ENCODE measurements at places on chromosomes 6 and 20.

DNA sequence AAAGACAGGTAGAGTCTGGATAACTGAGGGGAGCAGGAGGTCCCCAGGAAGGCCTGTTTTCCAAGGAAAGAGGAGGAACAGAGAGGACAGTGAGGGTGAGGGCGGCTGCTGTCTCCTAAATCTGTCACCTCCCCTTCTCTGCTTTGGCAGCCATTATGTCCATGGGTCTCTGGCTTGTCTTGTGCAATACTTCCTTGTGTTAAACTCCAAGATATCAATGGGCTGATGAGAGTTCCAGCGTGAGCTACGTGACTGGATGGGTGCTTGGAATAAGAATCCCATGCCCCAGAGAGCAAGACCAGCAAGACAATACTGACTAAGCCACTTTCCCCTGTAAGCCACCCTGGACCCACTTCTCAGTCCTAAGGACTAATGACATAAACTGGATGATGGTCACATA is 26.3 kb upstream of the DNAAF9 start:
- no peak for DNase-seq

- no peak for DNase-seq
Measured at GRCh38 chr6:116633685-116634084, 17.4 kb downstream of the RSPH4A start.

DNA sequence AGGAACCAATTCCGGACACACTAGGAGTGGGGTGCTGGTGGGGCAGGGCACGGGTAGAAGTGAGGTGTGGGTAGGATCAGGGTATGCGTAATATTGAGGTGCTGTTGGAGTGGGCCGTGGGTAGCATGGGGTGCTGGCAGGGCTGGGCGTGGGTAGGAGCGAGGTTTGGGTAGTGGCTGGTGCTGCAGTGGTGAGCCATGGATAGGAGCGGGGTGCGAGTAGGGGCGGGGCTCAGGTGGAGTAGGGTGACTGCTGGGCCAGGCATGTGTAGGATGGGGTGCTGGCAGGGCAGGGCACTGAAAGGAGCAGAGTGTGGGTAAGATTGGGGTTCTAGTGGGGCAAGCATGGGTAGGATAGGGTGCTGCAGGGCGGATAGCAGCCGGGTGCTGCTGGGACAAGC is 114.2 kb upstream of the DUSP22 start:
- DNase-seq, result no peak

DNA sequence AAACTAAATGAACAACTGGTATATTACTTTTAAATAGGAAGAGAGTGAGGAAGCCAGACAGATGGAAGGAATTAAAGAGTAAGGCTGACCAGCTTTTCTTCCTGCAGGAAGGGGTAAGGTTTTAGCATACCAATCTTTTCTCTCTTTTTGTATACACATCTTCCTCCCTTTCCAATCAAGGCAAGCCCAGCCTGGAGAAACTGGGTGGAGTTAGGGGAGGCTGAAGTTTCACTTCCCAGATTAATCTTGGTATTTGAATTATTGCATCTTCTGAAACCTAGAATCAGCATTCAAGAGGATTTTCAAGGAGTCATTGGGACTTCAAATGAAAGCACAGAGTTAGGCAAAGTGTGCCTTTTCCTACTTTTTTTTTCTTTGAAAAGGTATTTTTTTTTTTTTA is 33.1 kb downstream of the TMEM14A start:
- no peak for DNase-seq

GRCh38 chr20:8656335-8656734 is 412.6 kb upstream of the PLCB4 start:
- no peak for DNase-seq

DNA sequence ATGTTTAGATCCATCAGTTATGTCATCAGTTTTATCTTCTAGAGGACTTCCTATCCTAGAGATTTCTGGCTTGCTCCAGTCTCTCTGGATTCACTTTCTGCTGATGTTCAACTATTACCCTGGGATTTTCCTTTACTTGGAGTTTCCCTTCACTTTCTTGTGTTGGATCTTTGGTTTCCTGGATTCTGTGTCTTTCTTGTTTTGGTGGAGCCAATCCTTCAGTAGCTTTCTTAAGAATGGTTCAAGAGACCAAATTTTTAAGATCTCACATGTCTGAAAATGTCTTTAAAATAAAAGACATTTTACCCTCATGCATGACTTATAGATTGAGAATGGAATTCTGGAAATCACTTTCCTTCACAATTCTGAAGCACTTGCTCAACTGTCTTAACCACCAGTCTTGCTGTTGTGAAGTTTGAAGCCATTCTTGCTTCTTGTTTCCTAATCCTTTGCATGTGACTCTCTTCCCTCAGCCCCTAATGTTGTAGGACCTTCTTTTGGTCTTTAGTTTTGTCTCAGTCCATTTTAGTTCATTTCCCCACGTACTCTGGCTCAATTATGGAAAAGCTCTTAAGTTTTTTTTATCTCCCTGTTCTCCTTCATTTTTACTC is 87.9 kb downstream of the ARID1B start:
- DNase-seq, result no peak

DNA sequence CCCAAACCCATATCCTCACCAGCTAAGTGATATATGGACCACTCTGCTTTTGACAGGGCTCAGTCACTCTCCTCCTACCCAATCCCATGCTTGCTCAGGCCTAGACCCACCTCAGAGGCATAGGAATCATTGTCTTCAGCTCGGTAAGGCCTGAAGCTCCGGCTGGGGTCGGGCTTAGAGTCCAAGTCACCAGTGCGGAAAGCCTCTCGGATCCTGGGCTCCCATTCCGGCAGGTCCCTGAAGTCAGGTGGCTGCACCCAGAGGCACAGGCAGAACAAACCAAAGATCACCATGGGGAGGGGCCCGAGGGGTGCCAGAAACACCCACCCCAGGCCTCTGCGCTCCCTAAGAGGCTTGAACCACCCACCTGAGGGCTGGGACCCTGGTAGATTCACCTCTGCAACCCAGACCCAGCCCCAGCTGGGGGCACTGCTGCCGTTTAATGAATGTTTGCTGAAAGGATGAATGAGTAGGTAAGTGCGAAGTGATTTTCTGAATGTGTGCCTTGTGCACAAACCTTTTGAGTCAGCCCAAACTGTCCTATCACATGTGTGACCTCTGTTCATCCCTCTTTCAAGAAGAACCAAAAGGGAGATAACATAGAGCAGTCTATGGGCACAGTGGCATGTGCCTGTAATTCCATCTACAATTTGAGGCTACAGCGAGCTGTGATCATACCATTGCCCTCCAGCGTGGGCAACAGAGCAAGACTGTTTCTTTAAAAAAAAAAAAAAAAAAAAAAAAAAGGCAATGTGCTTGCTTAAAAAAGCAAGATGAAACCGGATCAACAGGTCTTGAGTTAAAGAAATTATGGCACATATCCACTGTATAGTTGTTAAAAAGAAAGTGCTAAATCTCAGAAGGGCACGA is 39.3 kb upstream of the DSN1 start:
- DNase-seq, result no peak

DNA sequence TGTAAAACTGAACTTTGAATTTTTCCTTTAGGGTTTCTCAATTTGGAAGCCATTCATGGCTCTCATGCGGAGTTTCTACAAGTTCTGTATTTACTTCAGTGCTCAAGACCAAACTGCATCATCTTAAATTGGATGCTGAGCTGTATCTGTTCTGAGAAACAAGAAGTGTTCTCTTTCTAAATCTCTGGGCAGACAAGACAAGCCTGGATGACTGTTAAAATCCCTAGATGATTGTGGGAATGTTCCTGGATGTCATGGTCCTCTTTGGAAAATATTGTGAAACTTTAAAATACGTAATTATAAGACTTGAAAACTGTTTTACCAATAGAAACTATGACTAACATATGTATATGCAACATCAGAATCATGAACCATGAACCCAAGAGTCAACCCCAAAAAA is 6.2 kb upstream of the GCM1 start:
- no peak for DNase-seq

DNA sequence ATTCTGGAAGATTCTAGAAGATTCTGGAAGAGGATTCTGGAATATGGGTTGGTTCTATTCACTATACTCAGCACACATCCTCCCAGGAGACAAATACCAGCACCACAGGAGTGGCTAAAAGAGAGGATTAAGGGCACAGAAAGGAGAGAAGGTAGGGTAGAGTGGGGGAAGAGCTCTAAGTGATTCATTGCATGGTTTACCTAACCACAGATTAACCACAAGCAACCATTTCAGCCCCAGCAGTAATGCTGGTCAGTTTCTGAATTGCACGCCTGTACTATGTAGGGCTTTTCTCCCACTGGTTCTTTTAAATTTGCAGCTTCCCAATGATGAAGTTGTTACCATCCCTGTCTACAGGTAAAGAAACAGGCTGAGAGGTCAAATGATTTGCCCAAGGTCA is 192.7 kb upstream of the PMEPA1 start:
- no peak for DNase-seq

- DNase-seq, result no peak
Measured at GRCh38 chr20:59084041-59084850, 41.7 kb upstream of the PRELID3B start.

DNA sequence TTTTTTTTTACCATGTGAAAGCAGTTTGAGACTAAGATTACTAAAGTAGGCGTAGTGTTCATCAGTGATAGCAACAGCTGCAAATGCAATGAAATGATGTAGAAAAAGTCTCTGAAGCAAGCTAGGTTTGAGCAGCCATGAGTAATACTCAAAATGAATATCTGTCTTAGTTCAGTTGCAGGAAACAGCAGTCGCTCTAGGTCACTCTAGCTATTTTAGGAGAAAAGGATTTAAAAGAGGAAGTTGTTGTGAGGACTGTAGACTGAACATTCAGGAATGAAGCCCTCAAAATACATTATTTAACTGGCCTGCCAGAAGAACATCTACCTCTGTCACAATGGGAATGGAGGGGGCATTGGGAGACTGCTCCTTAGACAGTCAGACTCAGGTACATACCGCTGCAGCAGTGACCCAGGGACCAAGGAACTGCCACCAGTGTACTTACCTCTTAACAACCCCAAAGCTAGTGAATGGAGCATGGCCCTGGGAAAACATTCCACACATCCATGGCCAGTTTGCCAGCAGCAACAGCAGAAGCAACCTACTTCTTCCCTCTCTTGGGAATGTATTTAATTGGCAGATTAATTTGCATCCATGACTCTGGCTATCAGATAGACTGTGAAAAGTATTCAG is 243.0 kb upstream of the KHDRBS2 start:
- no peak for DNase-seq

- no peak for DNase-seq
Measured at GRCh38 chr6:122207794-122208193, 191.7 kb upstream of the HSF2 start.

DNA sequence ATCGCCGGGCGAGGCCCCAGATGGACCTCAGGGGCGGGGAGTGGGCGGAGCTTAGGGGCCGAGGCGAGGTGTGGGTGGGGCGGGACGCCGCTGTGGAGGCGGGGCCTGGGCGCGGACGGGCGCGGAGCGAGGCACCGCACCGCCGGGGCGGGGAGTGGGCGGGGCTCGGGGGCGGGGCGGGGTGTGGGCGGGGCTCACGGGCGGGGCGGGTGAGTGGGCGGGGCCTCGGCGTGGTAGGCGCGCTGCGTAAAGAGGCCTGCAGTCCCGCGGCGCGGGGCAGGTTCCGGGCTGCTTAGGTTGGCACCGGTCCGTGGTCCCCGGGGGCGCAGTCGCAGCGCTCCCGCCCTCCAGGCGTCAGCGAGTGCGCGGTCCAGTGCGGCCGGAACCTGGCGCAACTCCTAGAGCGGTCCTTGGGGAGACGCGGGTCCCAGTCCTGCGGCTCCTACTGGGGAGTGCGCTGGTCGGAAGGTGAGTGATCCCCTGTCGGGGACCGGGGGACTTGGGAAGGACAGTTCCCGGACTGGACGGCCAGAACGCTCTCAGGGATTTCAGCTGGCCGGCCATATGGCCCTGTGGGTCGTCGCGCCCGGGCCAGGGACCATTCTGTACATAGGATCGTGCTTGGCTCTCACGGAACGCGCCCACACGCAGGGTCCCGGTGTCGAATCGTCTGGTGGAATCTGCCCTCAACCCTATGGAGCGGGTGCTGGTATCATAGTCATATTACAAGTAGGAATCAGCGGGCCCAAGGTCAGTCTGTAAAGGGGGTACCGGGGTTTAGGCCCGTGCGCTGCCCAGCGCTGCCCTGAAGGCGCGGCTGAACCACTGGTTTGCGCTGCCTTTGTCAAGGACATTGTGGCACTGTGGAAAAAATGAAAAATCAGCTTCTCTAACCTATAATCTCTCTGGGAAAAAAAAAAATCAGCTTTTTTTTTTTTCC is at the start of gene NQO2:
Gene NQO2 (plus strand): TSS at position 277 of the 940 bp plus-strand sequence. CDS start 6,659 bp downstream, outside the sequence.
- DNase-seq, result peak; percentile 90

GRCh38 chr6:27375613-27376079 is 12.9 kb upstream of the ZNF391 start:
- DNase-seq, result no peak

DNA sequence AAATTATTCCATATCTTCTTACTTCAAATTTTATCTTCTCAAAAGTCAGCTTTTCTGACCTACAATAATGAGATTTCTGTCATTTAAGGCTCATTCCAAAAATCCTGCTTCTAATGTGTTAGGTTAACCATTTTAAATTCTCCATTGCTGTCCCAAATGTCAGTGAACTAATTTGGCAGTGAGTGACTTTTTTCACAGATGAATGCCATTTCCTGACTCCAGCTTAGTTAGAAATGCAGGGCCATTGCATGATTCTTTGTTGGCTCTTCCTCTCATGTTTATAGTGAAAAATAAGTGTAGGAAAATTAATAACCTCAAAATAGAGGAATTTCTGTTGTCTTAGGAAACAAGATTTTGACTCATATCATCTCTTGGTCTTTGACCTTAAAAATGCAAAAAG is 44.1 kb downstream of the VIP start:
- DNase-seq, result no peak

GRCh38 chr20:50320901-50321796 is 130.5 kb downstream of the CEBPB start:
- DNase-seq, result no peak

- DNase-seq, result no peak
Measured at GRCh38 chr6:132798869-132799538, 567 bp upstream of the SLC18B1 start.

DNA sequence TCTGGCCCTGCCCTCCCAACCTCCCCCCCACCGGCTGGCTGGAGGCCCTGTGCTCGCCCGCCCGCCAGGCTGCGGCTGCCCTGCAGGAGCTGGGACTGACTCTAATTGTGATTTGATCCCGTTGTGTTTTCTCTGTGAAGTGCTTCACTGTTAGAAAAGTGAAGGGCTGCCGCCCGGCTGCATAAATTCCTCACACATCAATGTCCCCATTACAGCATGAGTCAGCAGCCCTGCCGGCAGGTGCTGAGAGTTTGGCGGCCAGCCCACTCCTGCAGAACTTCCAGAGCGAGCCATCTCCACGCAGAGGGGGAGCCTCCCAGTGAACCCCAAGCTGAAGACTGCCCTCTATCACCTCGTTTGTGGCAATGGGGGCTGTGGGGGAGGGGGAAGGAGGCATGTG is 137.9 kb downstream of the DLL1 start:
- no peak for DNase-seq

GRCh38 chr6:153058909-153059308 is 56.4 kb upstream of the MTRF1L start:
- no peak for DNase-seq
